ENCODE measurements at places on chromosomes 5 and 9.

DNA sequence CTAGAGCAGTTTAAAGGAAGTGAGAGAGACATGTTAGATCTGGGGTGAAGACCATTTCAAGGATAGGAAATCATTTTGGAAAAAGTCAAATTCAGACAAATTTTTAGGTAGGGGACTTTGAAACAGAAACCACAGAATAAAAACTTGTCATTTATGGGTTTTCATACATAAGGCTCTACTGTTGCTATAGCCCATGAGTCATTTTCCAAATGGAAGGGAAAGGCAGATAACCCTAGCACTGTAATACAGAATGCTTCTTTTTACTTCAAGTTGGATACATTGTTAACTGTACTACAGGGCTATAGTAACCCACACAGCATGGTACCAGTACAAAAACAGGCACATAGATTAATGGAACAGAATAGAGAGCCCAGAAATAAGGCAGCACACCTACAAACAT is 455.4 kb downstream of the EBF1 start:
- DNase-seq: no peak

DNA sequence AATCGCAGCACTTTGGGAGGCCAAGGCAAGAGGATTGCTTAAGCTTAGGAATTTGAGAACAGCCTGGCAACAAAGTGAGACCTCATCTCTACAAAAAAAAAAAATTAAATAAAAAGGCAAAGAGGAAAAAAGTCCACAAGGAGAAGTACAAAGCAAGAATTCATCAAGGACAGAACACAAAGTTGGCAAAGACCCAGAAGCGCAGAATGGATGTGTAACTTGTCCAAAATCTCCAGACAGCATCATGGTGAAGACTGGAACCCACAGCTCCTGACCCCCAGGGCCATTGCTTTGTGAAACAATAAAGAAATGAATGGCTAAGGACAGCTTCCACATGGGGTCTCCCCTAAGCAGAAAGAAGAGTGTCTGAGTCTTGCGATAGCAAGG is 7.8 kb downstream of the HSD17B3 start:
- DNase-seq: no peak

GRCh38 chr5:54969856-54970828 is 15.3 kb downstream of the ESM1 start:
- DNase-seq: no peak

GRCh38 chr5:149147676-149148075 is 6.4 kb downstream of the ABLIM3 start:
- DNase-seq: no peak

- no peak for DNase-seq
These were observed 648.5 kb downstream of the BNC2 start for GRCh38 chr9:16221822-16222547.

- no peak for DNase-seq
These were observed 197.4 kb downstream of the RASEF start for GRCh38 chr9:82865524-82865923.

DNA sequence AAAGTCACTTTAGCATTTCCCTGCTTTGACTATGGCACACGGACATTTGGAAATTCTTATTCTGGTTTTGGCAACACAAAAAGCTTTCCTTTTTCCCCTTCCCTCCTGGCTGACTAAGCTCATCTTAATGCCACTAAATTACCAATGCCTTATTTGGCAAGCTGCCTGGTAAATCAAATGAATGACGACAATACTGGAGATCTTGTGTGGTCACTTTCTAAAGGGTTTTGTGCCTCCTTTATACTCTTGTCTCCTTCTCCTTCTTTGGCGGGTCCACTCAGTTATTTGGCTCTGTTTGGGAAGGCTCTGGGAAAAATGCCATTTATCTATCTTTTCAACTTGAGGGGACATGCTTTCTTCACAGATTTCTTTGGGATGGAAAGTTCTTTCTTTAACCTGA is 34.9 kb downstream of the SH3GL2 start:
- DNase-seq: no peak

GRCh38 chr9:134663753-134664415 is 22.3 kb downstream of the COL5A1 start:
- DNase-seq: no peak

Data from SW480 (cell line).